ENCODE measurements at places on chromosomes 12 and 14. TPM values are rescaled to one million over a fixed set of nuclear protein-coding genes. Genes with fewer than 3 reads are reported as not detected.

DNA sequence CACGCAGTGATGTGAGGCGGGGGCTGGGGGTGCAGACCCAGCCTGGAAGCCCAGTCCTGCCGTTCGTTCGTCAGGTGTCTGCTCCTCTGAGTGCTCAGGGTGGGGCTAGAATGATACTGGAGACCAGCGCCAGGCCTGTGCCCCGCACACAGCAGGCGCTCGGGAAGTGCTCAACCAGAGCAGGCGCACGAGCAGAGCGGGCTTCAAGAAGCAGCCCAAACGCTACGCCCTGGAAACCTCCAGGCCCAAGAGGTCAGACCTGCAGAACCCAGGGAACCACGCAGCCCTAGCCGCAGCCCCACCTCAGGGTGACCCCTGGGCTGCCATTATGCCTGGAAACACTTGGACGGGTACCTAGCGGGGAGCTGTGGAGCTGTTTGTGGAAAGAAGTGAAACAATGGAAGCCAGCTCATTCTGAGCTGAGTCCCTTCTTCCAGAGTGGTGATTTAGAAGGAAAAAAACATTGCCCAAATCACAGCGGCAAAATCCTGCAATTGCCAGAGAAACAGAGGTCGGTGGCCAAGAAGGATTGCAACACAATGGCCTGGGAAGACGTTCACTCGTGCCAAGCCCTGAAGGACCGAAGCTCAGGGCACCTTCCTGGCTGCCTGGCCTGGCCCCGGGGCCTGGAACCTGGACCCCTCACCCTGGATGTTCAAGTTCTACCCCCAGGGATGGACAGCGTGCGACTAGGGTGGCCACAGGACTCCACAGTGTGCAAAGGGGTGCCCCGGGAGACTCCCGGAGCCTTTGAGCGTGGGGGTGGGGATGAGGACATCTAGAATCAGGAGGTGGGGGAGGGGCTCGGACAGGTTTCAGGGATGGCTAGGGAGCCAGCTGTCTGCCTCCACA lies 40.4 kb upstream of the DIO3 start:
- DNase-seq = peak; percentile 65

DNA sequence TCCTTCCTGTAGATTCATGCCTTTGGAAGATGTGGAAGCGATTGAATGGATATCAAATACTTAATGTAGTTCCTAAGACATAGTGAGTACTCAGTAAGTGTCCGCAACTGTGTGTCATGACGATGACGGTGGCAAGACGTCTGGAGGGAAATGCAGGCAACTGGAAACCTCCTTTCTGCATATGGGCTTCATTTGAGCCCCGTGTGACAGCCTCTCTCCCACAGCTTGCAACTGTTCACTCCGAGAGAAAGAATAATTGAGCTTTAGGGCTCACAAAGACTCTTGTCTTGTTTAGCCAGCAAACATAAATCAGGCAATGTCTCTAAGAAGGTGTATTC lies 6.9 kb downstream of the CFAP251 start:
- DNase-seq = no peak

GRCh38 chr14:105082703-105083102 lies 17.5 kb upstream of the GPR132 start:
- DNase-seq = no peak

- DNase-seq = no peak
Observed at GRCh38 chr14:32312010-32312331, 17.1 kb upstream of the AKAP6 start.

GRCh38 chr12:93299262-93299846 lies 78.4 kb upstream of the NUDT4 start:
- no peak for DNase-seq

NYNRIN gene
- 8.8 TPM for total RNA-seq

STYK1 gene
- total RNA-seq = not detected

FKBP11 gene
- total RNA-seq = 3.4 TPM

ADCY4 gene
- 20.6 TPM for total RNA-seq

OVCH1 gene
- not detected for total RNA-seq

- DNase-seq = no peak
Observed at GRCh38 chr12:8996682-8997405, 7.5 kb downstream of the KLRG1 start.

GRCh38 chr14:98503086-98503815 lies 768.7 kb downstream of the BCL11B start:
- no peak for DNase-seq

OTX2 gene
- not detected for total RNA-seq

FOXA1 gene
- total RNA-seq = not detected

GRCh38 chr12:29616664-29617406 lies 119.3 kb upstream of the OVCH1 start:
- DNase-seq = no peak

- DNase-seq = no peak
Observed at GRCh38 chr12:104464899-104465298, 8.2 kb downstream of the CHST11 start.

DPPA3 gene
- total RNA-seq = not detected

- DNase-seq = peak; percentile 89
Observed at GRCh38 chr14:58298477-58299400, at the start of gene ARID4A. ARID4A (plus strand) TSS chr14:58298555; CDS start chr14:58299855, 1,300 bp downstream.

DNA sequence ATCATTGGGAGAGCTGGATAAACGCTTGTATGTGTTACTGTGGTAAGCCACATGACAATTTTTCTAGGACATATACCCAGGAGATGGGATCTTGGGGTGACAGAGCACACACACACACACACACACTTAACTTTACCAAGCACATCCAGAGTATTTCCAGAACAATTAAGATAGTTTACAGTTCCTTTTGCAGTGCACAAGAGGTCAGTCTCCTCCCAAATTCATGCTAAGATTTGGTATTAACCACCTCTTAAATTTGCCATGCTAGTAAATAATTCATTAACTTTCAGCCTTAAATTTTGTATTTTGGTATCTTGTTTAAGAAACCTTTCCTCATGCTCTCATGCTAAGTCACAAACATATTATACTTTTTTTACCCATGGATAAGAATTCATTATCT lies 33.9 kb upstream of the LIMA1 start:
- DNase-seq = no peak

- DNase-seq = no peak
Observed at GRCh38 chr12:47868552-47869031, 36.2 kb downstream of the VDR start.

CATSPERB gene
- total RNA-seq = 1.6 TPM

DNA sequence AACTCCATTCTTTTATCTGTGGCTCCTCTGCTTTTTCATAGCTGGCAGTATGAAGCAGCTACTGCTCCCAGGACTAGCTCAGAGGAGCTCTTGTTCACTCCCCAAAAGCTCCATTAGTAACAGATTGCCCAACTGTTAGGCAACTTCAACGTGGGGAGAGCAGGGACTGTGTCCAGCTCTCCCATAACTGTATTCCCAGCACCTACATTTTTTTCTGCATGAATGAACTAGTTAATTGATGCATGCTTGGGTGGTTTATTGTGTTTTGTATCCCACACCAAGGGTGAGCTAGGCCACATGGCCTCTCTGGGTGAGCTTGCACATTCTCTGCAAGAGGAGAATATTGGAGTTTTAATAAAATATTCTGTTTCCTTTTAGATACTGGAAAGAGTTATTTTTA lies 15.2 kb downstream of the STON2 start:
- no peak for DNase-seq

DNA sequence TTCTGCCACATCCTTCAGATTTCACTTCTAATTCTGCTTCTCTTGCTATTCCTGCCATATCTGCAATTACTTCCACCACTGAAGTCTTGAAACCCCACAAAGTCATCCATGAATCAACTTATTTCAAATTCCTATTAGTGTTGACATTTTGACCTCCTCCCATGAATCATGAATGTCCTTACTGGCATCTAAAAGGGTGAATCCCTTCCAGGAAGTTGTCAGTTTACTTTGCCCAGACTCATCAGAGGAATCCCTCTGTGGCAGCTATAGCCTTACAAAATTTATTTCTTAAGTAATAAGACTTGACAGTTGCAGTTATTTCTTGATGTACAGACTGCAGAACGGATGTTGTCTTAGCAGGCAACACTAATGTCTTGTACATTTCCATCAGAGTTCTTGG lies 162.9 kb downstream of the PCNX1 start:
- DNase-seq = no peak

DNA sequence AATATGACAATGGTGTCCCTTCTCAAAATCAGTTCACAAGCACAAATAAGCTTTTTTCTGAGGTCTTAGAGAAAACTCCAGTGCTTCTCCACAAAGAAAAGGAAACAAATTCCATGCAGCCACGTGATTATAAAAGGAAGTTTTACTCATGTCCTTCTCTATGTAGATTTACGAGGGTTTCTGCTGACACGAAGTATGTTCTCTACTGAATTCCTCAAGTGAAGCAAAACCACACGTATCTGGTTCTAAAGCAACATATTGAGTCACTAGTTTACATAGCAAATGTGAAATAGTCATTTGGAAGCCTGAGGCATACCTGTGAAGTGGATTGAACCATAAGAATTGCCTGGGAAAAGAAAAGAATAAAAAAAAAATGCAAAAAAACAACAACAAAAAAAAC lies 31.9 kb downstream of the BMP4 start:
- DNase-seq = no peak

DNA sequence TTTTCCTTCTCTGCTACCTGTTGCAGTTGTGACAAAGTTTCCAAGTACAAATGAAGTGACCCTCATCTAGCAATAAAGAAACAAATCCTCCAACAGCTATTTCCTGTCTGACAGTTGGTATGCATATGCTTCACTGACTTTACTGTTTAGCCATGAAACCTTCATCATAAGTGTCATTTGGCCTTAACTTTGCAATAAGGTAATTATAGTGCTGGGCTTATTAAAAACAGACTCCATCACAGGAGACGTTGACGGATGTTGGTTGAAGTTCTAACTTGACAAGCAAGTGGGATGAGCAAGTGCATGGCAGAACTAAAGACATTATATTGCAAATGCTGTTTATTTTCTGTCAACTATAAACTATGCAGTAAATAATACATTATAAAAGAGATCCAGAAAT lies 425.2 kb downstream of the RPS29 start:
- DNase-seq = no peak

DNA sequence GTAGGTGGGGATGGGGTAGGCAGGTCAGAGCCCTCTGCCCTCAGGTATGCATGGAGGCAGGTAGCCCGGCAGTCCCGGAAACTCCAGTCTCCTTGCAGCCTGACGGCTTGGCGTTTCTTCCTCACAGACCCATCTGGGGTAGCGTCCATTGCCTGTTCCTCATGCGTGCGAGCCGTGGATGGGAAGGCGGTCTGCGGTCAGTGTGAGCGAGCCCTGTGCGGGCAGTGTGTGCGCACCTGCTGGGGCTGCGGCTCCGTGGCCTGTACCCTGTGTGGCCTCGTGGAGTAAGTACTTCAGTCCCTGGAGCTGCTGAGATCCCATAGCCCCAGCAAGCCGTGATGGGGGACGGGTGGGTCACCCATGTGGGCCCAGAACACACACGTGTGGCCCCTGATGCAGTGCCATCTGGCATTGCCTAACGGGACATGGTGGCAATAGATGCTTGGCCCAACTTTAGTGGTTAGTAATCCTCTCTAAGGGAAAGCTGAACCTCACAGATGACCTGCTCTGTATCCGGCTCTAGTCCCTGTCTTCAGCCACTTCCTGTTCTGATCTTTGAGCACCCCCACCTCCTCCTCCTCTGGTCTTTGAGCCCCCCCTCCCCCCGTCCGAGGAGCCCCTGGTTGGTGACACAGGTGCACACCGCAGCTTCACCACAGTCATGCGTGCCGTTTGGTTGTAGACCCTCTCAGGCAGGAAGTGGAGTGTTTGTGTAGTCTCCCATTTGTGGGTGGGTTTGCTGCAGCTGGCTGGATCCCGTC lies 3.7 kb downstream of the SIVA1 start:
- DNase-seq = no peak

- DNase-seq = no peak
Observed at GRCh38 chr14:102293781-102294180, 11.2 kb downstream of the MOK start.

GRCh38 chr12:104219908-104220404 lies 4.4 kb downstream of the TXNRD1 start:
- no peak for DNase-seq

DNA sequence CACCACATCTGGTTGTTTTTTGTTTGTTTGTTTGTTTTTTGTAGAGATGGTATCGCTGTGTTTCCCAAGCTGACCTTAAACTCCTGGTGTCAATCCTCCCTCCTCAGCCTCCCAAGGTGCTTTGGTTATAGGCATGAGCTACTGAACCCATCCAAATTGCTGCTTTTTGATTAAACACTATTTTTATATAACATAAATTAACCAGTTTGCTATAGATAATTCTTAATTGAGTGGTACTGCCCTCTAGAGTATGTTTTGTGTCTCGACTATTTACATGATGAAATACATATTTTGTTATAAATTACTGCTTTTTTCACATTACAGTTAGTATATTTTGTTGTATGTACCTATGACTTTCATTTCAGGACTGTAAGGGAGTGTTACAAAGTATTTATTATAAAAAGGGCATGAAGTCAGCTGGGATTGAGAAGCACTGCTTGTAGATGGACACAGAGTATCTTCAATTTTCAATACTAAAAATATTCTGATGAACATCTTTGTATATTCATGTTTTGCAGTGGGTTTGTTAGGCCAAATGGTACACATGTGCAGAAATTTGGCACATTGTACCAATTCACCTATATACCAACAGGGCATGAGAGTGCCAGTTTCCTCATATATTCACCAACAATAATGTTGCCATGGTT lies 14.9 kb upstream of the SCAF11 start:
- no peak for DNase-seq

DNA sequence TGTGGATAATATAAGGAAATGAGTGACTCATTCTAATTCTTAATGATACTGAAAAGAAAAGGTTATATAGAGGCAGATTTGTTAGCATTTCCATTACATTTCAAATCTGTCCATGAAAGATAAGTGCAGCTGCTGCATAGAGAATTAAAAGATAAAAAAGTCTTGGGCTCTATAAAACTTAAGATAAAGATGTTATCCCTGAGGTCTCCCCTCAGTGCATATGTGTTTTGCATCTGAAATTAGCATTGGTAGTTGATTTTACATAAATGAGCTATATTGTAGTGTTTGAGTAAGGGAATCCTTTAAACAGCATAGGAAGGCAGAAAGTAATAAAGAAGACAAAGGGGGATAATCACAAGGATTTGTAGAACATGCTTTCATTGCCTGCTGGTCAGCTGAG lies 206.2 kb downstream of the FSCB start:
- no peak for DNase-seq

- no peak for DNase-seq
Observed at GRCh38 chr14:51458563-51458955, 193.2 kb upstream of the FRMD6 start.

PLEKHD1 gene
- total RNA-seq = 0.22 TPM

IL23A gene
- total RNA-seq = not detected

DNA sequence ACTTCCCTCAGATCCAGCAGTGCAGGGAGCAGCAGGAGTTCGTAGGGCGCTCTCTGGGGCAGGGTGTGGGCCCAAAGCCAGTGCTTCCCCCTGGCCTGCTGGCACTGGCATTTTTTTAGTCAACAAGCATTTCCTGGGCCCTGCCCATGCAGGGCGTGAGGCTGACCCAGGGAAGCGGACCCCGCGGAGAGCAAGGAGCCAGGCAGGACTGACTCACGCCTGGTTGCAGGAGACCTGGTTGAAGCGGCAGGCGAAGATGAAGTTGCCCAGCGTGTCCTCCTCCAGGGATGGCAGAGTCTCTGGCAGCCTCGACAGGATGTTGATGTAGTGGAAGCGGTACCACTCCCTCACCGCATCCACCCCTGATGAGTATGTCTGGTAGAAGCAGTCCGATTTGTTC lies 13.5 kb downstream of the SCNN1A start:
- peak; percentile 82 for DNase-seq

SLC38A2 gene
- total RNA-seq = 144 TPM

Data from Right ventricle myocardium superior (tissue), 1 donor.